Stimulated activated CD4-positive, alpha-beta T cell treated with anti-CD3 and anti-CD28 coated beads, TNF-alpha, amount 100 ng/mL, for 24 hours (primary cell): ENCODE measurements at places on chromosomes 2 and 18.

- DNase-seq, result no peak
Measured at GRCh38 chr2:95058989-95059641, 33.6 kb downstream of the MAL start.

DNA sequence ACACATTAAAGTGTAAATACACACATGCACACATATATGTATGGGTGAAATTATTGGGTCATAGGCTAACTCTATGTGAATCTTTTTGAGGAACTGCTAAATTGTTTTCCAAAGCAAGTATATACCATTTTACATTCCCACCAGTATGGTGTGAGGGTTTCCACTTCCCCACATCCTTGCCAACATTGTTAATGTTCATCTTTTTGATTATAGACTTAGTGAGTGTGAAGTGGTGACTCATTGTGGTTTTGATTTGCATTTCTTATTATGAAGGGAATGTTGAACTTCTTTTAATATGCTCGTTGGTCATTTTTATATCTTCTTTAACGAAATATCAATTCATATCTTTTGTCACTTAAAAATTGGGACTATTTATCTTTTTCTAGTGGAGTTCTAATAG is 181.8 kb upstream of the GCFC2 start:
- DNase-seq, result no peak

DNA sequence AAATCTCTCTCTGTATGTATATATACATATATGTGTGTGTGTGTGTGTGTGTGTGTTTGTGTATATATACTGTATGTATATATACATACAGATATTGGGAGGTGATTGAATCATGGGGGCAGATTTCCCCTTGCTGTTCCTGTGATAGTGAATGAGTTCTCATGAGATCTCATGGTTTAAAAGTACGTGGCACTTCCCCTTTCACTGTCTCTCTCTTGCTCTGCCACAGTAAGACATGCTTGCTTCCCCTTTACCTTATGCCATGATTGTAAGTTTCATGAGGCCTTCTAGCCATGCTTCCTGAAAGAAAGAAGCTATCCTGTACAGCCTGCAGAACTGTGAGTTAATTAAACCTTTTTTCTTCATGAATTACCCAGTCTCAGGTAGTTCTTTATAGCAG is 18.8 kb upstream of the CCDC195 start:
- no peak for DNase-seq

- DNase-seq, result no peak
Measured at GRCh38 chr18:45386041-45386655, 229.1 kb upstream of the SLC14A2 start.

DNA sequence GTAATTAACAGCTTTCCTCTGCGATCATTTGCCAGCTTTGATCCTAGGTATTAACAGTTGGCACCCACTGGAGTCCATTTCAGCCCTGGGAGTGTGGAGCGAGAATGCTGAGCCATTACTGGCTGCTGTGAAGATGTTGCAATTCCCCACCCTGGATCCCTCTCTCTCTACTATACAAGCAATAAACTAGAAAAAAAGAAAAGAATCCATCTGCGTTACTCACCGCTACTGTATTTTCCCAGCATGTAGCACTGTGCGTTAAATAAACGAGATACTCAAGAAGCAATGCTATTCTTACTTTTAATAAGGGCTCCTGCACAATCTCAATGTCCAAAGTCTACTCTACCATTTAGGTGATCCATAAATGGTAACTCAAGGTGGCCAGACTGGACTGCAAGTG is 8.5 kb downstream of the RTTN start:
- DNase-seq, result no peak

GRCh38 chr2:7880566-7880965 is 801.3 kb upstream of the ID2 start:
- no peak for DNase-seq

- DNase-seq, result no peak
Measured at GRCh38 chr18:59833785-59834184, 66.0 kb upstream of the PMAIP1 start.

- DNase-seq, result no peak
Measured at GRCh38 chr2:165414187-165414586, 55.3 kb upstream of the CSRNP3 start.

GRCh38 chr2:114056294-114057143 is 166.6 kb downstream of the ACTR3 start:
- DNase-seq, result no peak

GRCh38 chr2:176679061-176679669 is 409.9 kb downstream of the MTX2 start:
- DNase-seq, result no peak

GRCh38 chr2:113173542-113174375 is at the start of gene PSD4:
Gene PSD4, plus strand, starts transcription at chr2:113173971. Its CDS starts 8,486 bp downstream, at chr2:113182457.
- peak; percentile 90 for DNase-seq

GRCh38 chr2:82165377-82165776 is 1860.8 kb upstream of the LRRTM1 start:
- no peak for DNase-seq

- no peak for DNase-seq
Measured at GRCh38 chr2:72581560-72582181, 244.2 kb downstream of the EXOC6B start.

- DNase-seq, result no peak
Measured at GRCh38 chr2:98188351-98189046, 101.5 kb downstream of the VWA3B start.

DNA sequence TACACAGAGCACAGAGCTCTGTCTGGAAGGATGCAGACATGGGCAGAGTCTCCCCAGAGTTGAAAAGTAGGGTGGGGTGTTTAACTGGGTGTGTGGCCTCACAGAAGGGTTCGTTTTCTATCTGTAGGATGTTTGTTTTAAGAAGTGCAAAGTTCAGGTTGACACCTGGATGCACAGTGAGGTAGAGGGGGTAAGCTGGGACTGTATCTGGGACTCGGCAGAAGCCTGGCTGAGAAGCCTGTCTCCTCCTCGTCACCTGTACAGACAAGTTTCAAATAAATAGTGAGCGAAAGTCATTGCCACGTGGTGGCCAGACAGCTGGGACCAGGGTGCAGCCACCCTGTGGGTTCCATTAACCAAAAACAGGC is 145.9 kb downstream of the KLHL29 start:
- no peak for DNase-seq

DNA sequence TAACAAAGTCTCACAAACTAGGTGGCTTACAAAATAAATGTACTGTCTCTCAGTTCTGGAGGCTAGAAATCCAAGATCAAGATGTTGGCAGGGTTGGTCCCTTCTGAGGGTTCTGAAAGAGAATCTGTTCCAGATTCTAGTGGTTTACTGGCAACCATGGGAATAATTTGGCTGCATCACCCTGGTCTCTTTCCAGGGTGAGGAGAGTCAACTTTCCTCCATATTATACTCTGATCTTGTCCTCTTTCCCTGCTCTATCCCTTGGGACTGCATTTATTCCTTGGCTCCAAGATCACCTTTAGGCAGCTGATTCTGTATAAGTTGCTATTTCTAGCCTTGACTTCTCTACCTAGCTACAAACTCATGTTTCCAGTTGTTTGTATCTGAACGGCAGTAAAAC is 35.2 kb downstream of the SLC40A1 start:
- DNase-seq, result no peak

GRCh38 chr18:76457475-76457874 is 37.6 kb downstream of the ZNF516 start:
- no peak for DNase-seq

DNA sequence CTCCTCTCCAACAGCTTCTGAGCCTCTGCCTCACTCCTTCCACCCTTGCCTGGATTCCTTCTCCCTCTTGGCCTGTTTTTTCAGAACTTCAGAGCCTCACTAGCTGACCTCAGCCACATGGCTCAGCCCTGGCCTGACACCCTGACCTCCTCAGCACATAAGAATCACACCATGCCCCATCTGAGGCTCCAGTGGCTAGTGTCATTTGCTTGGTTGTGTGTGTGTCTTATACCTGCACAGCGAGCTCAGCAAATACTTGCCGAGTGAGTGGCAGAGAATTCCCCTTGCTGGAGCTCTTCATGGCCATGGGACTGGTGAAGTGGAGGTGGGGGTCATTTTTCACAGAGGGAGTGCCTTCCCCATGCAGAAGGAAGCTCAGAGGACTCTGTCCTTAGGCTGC is 70.2 kb downstream of the CELF4 start:
- no peak for DNase-seq

DNA sequence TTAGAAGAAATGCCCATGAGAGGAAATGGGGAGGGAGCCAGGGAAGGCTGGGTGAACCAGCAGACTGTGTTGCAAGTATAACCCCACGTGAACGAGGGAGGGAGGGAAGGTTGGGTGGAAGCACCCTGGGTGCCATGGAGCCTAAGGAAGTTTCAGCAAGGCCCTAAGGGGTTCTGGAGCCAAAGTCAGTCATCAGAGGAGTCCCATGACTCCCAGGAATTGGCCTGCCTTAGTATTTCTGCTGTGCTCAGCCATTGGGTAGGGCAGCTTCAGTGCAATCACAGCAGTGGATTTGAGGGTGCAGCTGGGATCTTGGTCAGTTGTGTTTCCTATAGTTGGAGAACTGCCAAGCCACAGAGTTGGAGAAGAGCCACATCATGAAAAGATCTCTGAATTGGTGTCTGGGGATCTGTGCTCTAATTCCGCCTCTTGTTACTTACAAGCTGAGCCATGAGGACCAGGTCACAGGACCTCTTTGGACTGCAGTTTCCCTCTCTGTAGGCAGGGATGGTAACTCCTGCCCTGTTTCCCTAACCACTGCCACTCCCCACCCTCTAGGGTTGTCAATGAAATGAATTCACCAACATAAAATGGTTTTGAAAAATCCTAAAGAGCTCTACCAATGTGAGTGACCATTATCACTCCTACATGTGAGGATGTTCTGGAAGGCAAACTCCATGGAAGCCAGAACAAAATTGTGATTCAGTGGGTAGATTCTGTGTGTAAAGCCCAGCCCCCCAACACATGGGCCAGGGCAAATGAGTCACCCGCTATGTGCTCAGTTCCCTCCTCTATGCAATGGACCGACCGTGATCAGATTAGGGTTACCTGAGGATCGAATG is 108.9 kb downstream of the CLIP4 start:
- DNase-seq, result no peak

DNA sequence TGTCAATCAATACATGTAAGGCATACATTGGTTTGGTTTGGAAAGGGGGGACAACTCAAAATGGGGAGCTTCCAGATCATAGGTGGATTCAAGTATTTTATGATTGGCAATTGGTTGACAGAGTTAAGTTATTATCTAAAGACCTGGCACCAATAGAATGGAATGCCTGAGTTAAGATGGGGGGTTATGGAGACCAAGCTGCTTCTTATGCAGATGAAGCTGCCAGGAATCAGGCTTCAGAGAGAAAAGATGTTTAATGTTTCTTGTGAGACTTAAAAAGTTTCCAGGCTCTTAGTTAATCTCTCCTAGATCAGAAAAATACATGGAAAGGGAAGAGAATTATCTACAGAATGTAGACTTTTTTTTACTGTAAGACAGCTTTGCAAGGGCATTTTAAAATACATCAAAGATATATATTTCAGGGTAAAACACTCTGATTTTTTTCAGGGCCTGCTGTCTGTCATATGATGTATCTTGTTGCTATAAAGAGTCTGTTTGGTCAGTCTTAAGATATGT is 1343.2 kb upstream of the LRRTM1 start:
- DNase-seq, result no peak

GRCh38 chr2:200679127-200679526 is 93.3 kb downstream of the AOX1 start:
- no peak for DNase-seq

- DNase-seq, result no peak
Measured at GRCh38 chr2:15800495-15801329, 139.6 kb upstream of the MYCN start.

DNA sequence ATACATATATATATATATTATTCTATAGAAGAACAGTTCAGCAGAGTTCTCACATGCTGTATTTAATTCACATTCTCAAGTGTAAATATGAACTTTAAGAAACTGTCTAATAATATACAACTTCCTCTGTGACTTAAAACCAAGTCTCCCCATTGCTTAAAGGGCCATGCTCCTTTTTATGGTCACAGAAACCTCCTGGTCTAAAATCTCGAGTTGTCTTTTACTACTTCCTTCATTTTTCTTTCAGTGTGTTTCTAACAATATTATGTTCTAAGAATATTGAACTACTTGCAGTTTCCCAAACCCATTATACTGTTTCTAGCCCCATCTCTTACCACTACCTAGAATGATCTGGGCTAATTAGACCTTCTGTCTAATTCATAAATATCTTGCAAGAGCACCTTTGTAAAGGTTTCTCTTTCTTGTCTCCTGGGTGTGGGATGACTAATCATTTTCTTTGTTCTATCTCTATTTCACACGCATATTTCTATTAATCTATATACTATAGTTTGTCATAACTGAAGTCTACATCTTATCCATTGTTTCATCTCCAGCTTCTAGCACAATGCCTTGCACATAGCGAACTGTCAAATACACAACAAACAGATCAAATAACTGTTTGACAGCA is 48.8 kb downstream of the ERBB4 start:
- DNase-seq, result no peak

DNA sequence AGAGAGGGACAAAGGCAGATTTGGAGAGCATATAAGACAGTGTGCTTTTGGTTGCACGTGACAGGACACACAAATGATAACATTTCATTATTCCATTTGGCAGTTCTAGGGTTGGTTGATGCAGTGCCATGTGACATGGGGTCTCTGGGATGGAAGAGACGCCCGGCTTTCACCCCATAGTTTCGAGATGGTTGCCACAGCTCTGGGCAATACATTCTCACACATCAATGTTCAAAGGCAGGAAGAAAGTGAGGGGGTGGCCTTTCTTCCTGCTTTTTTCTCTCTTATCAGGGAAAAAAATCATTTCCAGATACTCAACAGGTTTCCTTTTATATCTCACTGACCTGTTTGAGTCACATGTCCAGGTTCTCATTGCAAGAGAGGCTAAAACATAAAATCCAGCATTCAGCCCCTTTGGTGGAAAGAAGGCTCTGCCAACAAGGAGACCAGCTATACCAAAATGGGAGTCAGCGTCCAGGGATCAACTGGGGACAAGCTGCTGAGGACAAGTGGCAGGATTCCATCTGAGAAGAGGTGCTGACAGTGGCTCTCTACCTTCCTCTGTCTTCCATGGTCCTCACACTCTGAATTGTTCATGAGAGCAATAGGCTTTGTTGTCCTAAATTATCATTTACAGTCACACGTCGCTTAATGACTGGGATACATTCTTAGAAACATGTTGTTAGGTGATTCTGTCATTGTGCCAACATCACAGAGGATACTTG is 29.1 kb upstream of the ANKRD44 start:
- DNase-seq, result no peak

- DNase-seq, result no peak
Measured at GRCh38 chr18:76335859-76336640, 159.0 kb downstream of the ZNF516 start.

- DNase-seq, result no peak
Measured at GRCh38 chr2:6881516-6881915, 3.9 kb downstream of the RSAD2 start.

- peak; percentile 34 for DNase-seq
Measured at GRCh38 chr2:86038291-86039081, 67.2 kb downstream of the POLR1A start.
